ENCODE measurements at places on chromosomes 12 and 14. TPM values are rescaled to one million over a fixed set of nuclear protein-coding genes. Genes with fewer than 3 reads are reported as not detected.

B4GALNT1 gene
- 1.4 TPM for total RNA-seq

TAS2R13 gene
- total RNA-seq = 1.5 TPM

LRRC10 gene
- total RNA-seq = not detected

DNA sequence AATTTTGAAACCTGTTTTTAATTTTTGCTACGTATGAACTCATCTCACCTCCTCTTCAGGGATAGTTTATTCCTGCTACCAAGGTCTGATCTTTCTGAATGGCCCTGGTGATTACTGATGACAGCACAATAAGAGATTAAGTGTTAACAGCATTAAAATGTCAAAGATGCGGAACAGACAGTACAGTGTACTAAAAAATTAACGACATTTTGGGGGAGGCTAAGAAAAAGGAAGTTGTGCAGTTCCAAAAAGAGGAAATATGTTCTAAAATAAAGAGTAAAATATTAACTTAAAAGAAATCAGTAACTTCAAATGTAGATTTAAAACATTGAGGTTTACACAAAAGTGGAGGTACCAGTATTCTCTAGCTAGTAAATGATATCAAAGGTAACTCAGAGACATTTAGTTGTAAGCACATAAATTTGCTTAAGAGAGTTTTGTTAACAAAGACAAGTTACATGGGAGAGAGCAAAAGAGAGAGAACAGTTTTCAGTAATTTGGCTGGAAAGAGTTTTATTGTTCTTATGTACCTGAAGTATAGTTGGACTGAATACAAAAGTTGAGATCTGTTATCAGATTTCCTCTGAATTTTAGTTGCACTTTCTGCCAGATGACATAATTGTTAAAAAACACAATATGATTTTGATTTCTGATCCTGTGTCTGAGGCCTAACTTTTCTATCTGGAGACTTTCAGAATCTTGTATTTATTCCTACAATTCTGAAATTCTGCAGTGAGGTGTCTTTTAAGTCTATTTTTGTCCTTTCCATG, 4.2 kb upstream of the CLECL1 start:
- DNase-seq = no peak

GRCh38 chr14:81946375-81946774, 412.7 kb upstream of the SEL1L start:
- no peak for DNase-seq
